ENCODE measurements at places on chromosomes 12 and 14. TPM values are rescaled to one million over a fixed set of nuclear protein-coding genes. Genes with fewer than 3 reads are reported as not detected.

GRCh38 chr14:61091657-61092273, 110.7 kb downstream of the SLC38A6 start:
- no peak for DNase-seq

DNA sequence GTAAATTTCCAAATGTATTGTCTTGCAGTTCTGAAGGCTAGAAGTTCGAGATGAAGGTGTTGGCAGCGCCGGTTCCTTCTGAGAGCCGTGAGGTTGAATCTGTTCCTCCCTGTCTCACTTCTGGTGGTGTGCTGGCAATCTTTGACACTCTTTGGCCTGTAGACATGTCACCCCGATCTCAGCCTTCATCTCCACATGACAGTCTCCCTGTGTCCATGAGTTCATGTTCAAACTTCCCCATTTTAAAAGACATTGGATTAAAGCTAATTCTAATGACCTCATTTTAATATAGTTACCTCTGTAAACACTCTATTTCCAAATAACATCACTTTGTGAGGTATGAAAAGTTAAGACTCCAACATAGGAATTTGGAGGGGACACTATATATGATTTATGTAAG, 4.1 kb upstream of the RBM19 start:
- no peak for DNase-seq

GRCh38 chr14:67986131-67986841, 166.7 kb downstream of the RAD51B start:
- DNase-seq: no peak

ASB8 gene
- 28.2 TPM for total RNA-seq

KRT6B gene
- 308 TPM for total RNA-seq

NANOG gene
- total RNA-seq: not detected

- no peak for DNase-seq
Measured at GRCh38 chr14:62056789-62057188, 294.6 kb downstream of the SNAPC1 start.

DNA sequence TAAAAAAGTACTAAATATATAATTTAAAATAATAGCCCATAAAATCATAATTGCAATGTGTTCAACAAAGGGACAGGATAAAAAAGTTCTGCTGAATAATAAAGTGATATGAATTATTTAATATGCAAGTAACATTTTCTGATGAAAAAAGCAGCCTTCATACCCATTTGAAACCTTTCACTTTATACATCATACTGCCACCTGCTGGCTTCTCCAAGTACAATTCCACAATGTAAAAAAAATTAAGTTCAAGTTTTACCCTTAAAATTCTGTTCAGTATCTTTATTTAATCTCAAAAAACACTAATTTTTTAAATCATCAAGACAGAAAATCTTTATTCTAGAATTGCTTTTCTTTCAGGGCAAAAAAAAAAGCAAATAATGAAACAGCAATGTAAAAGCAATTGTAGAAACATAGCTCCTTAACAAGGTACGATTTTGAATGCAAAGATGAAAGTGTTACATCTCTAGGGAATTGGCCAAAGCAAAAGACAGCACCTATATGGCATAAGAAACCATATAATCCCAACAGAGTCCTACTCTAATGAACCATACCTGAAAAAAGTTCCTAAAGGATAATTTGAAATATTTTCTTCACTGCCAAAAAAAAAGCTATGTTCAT, 15.0 kb downstream of the MDM1 start:
- DNase-seq: no peak

DNA sequence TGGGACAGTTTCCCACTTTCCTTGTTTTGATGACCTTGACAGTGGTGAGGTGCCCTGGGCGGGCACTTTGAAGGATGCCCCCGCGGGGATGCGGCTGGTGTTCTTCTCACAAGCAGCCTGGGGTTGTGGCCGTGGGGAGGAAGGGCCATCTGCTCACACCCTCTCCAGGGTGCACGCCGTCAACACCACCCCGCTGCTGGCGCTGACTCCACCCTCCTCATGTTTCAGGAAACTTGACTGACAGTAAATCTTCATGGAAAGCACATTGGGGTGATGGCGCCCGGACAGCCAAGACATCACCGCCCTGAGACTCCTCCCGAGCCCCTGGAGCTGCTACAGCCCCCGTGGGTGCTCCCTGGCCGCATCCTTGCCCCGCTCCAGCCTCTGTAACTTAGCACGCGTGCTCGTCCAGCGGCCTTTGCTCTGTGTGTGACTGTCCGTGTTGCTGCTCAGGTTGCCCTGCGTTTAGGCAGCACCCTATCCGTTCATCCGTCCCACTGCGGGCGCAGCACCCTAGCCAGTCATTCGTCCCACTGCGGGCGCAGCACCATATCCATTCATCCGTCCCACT, 150.2 kb upstream of the C14orf180 start:
- DNase-seq: no peak

DNA sequence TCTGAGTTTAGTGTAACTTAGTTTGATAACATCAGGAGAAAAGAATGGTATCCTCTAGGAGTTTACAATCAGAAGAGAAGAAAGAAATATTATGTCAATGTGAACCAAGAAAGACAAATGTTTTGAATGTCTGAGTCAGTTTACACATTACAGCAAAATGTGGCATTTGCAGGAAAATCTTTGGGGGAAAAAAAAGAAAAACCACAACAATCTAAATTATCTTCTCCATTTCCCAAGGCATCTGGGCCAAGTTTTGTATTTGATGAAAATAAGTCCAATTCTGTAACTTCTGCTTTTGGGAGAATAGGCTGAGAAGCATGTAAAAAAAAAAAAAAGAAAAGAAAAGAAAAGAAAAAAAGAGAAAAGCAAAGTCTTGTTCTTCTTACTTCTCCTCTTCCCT, 58.8 kb upstream of the FLRT2 start:
- no peak for DNase-seq

SMARCD1 gene
- total RNA-seq: 67.8 TPM

- no peak for DNase-seq
Measured at GRCh38 chr14:105938055-105938863, 411.9 kb downstream of the TMEM121 start.

DNA sequence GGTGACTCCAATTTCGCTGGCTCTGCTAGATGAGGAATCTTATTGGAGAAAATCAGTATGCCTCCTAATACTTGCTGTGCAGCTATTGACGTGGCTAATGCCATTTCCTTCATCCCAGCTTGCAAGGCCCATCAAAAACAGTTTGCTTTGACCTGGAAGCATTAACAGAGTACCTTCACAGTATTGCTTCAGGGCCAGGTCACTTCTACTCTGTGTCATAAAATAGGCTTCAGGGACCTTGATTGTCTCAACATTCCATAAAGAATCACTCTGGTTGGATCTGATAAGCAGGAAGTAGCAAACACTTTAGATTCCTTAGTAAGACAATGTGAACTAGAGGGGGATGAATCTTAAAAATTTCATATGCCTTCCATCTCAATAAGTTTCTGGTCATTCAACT, 26.9 kb upstream of the ZNF641 start:
- no peak for DNase-seq

GRCh38 chr12:12996209-12996608, 3.9 kb downstream of the HEBP1 start:
- DNase-seq: no peak

- no peak for DNase-seq
Measured at GRCh38 chr14:84575681-84576080, 954.3 kb upstream of the FLRT2 start.

GRCh38 chr12:52910248-52910883, 5.5 kb upstream of the KRT8 start:
- DNase-seq: no peak

CD163 gene
- 124 TPM for total RNA-seq

P2RX2 gene
- total RNA-seq: not detected

DNA sequence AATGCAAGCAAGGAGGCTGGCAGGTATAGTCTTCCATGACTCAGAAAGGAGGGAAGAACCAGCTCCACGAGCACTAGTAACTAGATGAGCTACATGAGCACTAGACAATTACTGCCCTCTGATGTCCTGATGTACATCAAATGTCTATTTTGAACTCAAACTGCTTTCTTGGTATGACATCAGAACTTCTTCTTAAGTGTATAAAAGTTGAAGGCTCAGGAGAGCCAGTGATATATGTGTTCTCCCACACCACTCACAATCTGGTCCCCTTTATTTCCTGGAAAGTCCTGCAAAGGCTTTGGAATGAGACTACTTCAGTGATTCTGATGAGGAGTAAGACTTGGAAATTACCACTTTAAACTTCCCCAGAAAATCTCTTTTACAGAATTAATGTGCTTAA, 18.5 kb upstream of the DHRS7 start:
- no peak for DNase-seq

DNA sequence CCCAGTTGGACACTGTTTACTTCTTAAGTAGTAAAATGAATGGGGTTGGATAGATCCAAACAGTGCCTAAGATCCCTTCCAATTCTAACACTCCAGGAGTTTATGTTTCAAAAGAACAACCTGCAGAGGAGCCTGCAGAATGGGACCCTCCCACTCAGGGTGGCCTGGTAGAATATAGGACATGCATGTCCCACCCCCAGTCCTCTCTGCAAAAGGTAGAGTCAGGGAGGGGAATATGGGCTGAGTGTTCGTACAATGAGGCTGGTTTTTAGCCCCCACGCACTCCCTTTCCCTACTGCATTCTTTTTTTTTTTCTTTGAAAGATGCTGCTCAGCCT, 11.8 kb upstream of the NYNRIN start:
- DNase-seq: no peak
